Urinary bladder (tissue), 4 donors: ENCODE measurements at places on chromosomes 5 and 9. TPM values are rescaled to one million over a fixed set of nuclear protein-coding genes. Genes with fewer than 3 reads are reported as not detected.

DNA sequence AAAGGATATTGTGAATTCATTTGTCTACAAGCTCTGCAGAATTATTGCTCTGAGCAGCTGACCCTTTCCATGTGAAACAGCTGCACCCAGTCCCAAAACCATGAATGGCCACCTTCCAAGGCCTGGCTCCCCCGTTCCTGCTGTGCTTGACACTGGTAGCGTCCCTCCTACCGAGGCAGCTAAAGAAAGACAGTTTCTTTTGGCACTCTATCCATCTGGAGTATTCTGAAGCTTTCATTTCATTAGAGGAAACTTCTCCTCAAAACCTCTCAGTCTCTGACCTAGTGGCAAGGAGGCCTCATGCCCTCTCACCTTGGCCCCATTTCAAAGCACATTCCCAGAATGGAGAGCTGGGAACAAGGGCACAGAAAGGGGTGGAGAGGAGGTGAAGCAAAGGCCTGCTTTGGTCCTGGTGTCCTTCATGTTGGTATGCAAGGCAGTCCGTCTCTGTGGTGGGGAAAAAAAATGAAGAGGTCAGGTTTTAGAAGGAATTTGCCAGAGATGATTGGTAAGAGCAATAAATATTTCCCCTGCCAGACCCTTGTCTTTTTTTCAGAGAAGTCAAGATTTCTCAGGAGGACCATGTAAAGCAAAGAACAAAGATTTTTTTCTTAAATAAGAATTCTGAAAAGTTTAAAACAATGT is 232.0 kb downstream of the RFK start:
- no peak for DNase-seq

DNA sequence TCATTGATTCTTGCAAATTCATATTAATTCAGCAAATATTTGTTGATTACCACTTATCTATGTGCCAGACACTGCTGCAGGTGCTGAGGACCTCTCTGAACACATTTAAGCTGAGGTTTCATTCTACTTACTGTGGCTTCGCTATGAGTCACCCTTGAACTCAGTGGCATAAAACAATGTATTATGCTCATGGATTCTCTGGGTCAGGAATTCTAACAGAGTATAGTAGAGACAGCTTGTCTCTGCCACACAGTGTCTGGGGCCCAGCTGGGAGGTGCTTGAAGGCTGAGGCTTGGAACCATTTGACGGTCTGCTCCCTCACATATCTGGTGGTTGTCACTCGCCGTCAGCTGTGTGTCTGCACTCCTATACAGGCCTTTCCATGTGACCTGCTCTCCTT is 124.3 kb upstream of the NR3C1 start:
- no peak for DNase-seq

DNA sequence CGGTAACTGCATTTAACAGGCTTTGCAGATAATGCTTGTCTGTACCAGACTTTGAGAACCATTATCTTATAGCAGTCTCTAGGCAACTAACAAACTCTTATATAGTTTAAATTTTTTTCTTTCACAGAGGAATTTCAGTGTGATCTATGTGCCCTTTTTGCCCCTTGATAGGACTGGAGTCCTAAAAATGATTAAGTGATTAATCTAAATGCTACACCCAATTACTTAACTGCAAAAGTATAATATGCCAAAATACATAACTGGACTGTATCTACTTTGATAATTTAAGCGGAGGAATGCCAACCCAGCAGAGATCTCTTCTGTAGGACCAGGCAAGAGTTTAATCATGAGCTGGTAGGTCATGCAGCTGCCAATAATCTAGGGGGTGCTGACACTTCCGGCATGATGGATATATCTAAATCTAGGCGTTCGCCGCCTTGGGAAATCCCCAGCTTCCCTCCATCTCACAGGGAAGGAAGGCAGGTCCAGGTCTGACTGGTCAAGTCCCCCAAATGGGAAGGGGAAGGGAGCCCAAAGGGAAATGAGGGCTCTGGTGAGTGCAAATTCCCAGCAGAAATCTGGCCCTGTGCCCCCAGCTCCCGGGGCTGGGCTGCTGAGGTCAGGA is 205.6 kb downstream of the GAPVD1 start:
- DNase-seq: no peak

- DNase-seq: no peak
These were observed 275.0 kb downstream of the SPATA31D1 start for GRCh38 chr9:82263619-82264018.

DNA sequence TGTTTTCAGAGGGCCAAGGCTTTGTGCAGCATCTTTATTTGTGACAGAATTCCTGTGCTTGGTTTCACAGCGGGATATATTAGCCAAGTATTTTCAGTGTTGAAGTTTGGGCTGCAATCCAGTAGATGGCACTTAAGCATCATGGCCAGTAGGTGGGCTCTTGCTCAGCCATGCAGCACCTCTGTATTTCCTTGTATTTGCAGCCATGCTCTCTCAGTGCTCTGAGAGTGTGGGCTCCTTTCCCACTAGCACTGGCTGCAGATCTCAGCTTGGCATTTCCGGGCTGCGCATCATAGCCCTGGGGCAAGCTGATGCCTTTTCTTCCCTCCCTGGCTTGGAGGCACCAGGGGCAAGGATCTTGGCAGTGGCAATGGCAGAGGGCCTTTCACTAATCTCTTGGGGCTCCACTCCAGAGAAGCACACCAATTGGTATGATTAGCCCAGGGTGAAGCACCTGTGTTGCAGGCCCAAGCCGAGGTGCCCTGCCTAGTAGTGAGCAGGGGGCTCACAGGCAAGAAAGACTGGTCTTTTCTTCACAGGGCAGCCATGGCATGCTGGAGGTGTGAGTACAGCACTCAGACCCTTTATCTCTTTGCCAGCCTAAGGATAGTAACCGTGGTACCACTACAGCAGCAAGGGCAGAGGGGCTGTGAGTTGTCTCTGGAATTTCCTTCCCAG is 48.3 kb downstream of the SLCO6A1 start:
- DNase-seq: no peak

DNA sequence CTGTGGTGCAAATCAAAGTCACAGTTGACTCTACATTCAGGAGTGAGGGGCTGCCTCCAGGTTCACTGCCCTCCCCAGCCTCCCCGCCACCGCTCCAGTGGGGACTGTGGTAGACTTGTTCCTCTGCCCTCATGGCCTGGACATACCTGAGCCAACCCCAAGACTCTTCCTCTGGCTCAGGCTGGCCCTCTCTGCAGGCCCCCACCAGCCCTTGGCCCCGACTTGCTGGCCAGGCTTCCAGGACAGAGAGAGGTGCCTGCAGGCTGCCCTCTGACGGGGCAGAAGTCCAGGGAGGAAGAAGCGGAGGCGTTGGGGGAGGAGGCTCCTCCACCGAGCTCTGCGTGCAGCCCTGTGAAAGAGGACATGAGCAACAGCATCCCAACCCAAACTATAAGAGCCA is 2.8 kb upstream of the SARDH start:
- DNase-seq: no peak

DNA sequence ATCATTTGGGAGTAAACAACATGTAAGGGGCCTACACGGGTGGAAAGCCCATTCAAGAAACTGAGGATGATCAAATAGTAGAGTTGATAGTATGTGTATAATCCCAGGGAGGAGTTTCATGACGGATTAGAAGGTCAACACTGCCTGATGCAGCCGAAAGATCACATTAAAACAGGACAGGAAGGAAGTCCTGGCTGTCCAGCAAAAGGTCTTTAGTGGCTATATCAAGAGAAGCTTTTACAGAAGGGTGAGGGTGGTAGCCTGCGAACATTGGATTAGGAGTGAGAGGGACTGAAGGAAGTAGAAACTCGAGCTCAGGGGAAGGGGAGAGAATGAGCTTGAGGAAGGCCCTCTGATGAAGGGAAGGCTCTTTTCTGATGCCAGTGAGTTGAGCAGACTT is 36.0 kb downstream of the DOCK8 start:
- DNase-seq: no peak

The HMGCS1 gene
- total RNA-seq: 108 TPM

- no peak for DNase-seq
These were observed 99.8 kb downstream of the RALGPS1 start for GRCh38 chr9:127014216-127014909.

The FXN gene
- total RNA-seq: 3.9 TPM

DNA sequence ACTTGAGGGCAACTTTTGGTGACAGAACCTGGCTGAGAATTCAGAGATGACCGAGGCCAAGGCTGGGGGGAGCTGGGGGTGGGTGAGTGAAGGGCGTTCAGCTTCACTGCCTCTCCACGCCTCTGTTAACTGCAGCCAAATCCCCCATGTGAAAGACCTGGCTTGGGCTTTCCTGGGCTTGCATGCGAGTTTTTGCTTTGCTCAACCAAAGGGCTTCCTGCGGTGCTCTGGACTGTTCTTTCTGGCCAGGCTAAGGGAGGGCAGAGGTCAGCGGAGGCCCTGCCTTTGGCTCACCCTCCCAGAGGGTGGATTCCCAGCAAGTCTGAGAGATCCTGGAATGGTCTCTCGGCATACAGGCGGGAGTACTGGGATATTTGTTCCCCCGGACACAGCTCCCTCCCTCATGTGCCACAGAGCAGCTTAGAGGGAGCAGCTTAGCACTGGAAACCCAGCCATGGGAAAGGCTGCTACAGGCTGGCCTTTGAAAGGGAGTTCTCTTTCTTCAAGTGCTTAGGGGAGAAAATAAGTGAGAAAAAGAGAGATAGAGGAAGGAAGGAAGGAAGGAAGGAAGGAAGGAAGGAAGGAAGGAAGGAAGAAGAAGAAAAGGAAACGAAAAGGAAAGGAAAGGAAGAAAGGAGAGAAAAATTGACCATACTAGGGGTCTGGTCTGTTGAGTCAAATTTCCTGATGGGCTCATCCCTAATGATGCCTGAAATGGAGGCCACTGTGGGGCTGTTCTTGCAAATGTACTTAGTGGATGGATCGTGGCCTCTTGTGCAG is 158.8 kb downstream of the FGF18 start:
- no peak for DNase-seq

- no peak for DNase-seq
These were observed 283.3 kb downstream of the NSG2 start for GRCh38 chr5:174328631-174329299.

DNA sequence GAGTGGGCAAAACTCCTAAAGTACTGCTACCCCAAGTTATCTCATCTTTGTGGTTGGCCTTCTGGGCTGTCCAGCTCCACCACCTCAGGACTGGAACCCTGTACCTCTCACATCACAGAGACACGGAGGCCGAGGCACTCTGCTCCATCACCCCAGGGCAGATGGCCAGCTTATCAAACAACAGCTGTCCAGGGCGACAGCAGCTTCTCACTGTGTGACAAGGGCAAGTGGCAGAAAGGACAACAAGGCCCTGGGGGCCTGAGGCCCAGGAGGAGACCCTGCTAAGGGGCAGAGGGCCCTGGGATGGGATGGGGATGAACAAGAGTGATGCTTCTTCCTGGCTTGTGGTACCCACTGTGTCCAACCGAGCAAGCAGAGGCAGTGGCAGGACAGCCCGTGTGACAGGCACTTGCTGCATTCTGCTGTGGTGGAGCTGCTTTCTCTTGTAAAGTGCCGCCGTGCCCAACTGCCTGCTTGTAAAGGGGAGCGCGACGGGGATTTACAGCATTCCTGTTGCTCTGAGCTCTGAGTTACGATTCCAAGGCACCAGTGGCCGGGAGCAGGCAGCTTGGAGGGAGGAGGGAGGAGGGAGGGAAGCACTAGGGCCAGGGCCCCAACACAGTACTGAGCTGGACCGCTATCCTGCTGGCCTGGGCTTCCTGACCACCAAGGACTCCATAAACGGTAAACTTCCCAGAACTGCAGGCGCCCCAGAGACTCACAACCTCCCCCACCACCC is 71.2 kb downstream of the SHB start:
- no peak for DNase-seq

GRCh38 chr5:143051244-143052058 is 281.3 kb downstream of the ARHGAP26 start:
- peak; percentile 55 for DNase-seq

The SCGB3A2 gene
- not detected for total RNA-seq

The FKTN gene
- 48.9 TPM for total RNA-seq

The FBXL7 gene
- total RNA-seq: 15.3 TPM

The BOD1 gene
- total RNA-seq: 37.6 TPM

The OTP gene
- total RNA-seq: not detected

- DNase-seq: no peak
These were observed 20.3 kb upstream of the ABCA1 start for GRCh38 chr9:104948277-104948676.

DNA sequence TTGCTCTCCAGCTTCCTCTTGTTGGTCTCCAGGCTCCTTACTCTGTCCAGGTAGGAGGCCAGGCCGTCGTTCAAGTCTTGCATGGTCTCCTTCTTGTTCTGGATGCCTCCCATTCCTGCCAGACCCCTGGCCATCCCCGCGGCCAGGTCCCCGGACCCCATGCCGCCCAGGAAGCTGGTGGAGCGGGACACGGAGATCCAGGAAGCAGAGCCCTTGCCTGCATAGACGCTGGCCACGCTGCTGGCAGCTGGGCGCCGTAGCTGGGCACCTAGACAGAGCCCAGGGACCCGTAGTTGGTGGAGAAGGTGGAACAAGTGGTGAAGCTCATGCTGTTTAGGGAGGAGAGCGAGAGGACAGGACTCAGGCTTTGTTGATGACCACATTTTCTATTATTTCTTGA is 1584.0 kb upstream of the ACO1 start:
- DNase-seq: no peak
